ENCODE measurements at places on chromosomes 6 and 20.
A peak's percentile ranks its signal among the peaks of the same experiment; 100 is the strongest.

DNA sequence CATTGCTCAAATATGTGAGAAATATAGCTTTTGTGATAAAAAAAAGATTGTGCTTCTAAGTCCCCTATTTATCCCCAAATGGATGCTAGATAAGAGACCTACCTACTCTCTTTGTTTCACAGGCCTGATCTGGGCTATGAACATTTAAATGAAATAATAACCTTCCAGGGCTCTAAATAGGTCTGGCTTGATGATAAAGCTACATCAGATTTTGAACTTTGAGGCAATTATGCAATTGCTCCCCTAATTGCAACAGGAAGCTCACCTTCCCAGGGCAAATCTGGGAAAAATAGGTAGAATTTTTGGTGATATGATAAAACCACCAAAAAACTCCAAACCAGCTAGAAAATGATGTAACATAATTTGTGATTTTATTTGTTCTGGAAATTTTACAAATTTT is 624.5 kb downstream of the PKHD1 start:
- no peak for DNase-seq

DNA sequence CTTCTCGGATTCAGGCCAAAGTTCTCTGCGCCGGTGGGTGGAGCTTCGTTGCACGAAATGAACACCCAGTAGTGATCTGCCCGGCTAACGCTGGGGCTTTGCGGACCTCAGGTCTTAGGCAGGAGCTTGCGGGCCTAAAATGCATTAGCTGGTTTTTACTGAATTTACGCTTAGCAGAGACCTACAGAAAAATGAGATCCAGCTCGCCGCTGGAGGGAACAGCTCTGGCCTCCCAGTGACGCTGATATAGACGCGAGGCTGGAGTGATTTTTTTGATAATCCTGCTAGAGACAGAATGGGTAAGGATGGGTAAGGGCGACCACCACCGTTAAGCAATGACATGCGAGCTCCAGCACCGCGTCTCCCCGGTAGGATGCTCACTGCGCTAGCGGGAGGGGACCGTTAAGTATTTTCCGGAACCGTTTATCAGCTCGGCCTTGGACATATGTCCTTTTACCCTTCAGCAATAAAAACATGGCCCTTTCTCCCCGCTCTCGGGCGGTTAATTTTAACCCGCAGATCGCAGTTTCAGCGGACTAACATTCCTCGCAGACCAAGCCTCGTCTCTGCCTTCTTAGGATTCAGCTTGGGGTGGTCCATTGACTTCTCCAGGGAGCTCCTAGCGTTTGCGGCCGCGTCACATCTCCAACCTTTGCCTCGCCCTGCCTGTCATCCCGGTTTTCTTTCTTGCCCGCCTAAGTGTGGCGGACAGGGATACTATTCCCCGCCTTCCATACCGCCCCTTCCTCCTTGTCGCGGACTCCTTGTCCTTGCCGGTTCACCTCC is 109.3 kb downstream of the GPX5 start:
- no peak for DNase-seq

- DNase-seq, result no peak
Observed at GRCh38 chr20:44003609-44004008, 89.0 kb downstream of the TOX2 start.

GRCh38 chr20:5602346-5602745 is 147.9 kb upstream of the SHLD1 start:
- no peak for DNase-seq

DNA sequence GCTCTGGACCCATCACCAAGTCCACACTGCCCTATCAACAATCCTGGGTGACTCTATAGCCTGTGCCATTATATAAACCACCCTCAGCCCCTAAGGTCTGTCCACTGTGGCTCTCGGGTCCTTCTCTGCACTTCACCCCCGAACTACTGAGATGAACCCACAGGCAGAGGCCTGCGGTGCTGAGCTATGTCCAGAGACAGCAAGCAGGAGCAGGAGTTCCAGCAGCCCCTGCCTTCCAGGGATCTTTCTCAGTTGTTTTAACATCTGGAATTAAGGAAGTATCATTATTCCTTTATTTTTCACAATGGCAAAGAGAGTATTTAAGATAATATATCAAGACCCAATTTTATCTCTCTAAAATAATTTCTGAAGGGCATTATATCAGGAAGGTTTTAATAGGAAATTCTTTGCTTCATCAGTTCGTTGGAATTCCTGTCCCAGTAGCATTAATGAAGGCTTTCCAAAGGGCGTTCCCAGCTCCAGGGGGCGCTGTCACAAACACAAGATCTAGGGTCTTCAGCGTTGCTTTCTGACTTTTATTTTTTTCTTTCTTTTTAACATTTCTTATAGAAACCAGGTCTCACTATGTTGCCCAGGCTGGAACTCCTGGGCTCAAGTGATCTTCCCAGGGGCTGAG is 27.3 kb downstream of the RRBP1 start:
- DNase-seq, result no peak

- peak; percentile 14 for DNase-seq
Observed at GRCh38 chr6:138107752-138108592, 753 bp upstream of the PERP start.

DNA sequence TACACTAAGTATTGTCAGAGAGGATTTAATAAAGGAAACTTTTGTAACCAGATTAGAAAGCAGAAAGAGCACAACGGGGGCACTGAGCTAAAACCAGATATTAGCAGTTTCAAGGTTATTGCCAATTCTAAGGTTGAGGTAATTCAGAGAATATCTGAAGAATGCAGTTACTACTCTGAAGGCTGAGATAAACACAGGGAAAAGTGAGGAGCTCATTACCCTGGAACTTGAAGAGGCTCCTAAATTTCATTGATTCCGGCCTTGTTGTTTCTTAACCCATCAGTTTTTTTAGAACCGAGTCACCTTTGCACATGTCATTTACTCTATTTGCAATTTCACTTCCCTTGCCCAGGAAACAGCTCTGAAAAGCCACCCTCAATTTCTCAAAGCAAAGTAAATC is 72.4 kb upstream of the BTBD3 start:
- no peak for DNase-seq

GRCh38 chr20:46171909-46172308 is 53.8 kb downstream of the CD40 start:
- no peak for DNase-seq

DNA sequence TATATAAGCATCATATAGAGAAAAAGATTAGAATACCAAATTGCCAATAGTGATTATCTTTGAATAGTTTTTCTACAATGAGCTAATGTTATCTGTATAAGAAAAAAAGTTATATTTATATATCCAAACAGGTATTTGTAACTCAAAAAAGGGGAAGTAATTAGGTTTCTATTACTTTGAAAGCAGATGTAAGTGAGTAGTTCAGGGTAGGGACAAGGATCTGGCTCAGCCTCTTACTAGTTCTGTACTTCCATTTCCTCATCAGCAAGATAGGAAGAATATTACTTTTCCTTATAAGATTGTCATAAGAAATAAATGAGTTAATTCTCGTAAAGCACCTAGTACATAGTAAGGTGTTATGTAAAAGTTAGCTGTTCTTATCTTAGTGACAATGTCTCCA is 32.2 kb downstream of the AHI1 start:
- DNase-seq, result no peak

GRCh38 chr6:50077385-50077784 is 27.7 kb upstream of the DEFB112 start:
- no peak for DNase-seq

GRCh38 chr6:80174900-80175572 is 68.6 kb downstream of the BCKDHB start:
- DNase-seq, result no peak

DNA sequence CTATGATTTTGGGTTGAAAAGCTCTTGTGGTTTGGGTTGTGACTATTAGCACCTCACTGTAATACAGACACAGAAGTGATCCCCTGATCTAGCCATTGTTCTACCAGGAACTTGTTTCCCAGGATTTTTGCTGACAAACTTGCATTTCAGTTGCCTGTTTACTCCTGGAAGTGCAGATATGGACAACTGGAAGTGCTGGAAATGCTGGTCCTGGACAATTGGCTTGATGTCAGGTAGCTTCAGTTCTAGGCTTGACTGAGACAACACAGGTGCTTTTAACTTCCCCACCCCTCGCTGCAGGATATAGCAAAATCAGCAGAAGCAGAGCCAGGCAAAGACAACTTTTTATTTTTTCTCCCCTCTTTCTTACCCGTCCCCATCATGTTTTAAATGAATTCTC is 27.1 kb upstream of the FBXO30 start:
- no peak for DNase-seq

DNA sequence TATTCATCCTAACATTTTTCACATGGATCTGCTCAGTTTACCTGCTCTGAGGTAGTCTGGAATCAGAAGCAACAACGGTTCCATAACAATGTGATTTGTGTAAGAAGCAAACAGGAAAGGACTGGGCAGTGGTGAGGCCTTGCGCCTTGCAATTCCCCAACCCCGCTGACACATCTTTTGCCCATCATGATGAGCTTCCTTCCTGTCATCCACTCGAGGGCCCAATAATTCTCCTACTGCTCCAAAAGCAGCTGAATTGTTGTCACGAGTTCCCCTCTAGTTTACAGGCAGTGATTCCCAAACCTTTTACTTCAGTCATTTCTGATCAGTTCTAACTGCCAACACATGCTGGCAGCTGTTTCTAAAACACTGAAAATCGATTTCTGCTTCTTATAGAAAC is 22.9 kb downstream of the STX7 start:
- no peak for DNase-seq

GRCh38 chr6:146819596-146820320 is 221.0 kb downstream of the ADGB start:
- no peak for DNase-seq

DNA sequence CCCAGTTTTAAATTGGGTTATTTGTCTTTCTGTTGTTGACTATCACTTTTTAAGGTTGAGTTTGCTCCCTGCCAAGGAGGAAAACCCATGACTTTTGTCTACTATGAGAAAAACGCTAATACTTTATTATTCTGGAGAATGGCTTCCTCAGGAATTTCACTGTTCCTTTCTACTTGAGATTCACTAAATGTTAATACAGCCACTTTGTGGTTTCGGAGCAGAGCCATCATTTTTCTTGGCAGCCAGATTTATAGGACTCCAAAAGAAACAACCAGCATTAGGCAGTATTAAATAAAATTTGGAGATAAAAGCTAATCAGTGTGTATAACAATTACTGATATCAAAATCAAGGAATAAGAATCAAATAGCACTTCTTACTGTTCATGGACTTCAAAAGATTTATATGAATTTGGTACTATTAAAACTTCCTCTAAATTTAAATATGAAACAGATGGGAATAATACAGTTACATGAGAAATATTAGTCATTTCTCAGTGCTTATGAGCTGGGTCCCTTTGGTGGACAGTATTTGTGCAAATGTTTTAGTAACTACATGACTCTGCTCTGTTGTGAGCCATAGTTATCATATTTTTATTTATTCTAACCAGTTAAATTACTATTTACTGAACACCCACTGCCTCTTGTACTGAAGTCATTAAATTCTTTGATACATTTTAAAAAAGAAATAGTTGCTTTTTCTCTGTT is 64.1 kb upstream of the FBXO30 start:
- no peak for DNase-seq

DNA sequence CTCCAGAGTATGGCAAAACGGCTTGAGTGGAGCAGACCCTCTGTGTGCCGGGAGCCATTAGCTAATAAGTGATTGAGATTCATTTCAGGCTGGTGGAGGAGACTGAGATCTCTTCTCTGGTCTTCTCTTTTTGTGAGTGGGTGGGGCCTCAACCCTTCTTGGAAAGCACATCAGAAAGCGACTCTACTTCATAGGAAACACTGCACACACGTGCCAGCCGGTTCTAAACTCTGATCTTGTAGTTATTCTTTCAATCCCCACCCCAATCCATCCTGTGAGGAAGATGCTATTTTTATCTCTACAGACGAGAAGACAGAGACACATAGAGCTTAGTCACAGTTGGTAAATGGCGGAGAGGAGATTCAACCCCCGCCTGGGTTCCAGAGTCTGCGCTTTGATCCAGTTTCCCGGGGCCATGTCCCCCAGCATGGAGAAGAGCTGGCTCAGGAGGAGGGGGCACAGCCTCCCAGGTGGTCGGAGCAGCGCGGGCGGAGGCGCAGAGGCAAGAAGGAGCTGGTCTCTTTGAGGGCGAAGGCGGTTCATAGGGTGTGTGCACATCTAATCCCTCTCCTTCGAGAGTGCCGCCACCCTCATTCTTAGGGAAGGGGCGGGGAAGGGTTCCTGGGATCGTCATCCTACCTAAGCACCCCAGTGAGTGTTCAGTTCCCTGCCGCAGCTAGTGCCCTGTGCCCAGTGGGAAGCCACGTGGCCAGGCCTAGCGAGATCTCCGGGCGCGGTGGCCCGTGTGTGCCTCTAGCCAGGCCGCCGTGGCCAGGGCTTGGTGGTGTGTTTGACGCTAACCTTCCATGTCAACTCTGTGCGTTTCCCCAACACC is 49.0 kb upstream of the TAGAP start:
- DNase-seq, result no peak

DNA sequence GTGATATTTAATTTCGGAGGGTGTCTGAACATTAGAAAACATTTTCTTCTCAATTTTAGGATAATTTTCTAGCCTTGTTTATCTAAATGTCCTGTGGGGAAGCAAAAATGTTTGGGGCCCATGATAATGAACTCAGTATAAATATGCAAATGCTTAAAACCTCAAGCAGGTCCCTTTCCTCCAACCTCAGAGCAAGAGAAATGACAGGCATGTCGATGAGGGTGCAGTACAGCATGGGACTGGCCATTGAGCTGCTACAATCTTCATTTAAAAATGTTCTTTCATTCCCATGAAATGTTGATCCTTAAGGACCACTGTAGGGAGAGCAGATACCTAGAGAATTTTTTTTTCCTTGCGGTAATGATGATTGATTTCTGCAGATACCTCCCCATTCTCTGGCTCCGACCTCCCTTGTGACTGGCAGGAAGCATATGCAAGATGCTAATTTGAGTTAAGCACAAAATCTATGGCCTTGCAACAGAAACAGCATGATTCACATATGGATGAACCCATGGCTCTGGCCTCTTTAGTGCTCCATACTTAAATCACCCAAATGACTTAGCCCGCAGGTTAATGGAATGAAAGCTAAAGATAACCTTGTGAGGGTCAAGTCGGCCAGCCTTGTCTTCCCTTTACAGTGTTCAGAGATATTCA is 243.3 kb downstream of the SOX4 start:
- no peak for DNase-seq

DNA sequence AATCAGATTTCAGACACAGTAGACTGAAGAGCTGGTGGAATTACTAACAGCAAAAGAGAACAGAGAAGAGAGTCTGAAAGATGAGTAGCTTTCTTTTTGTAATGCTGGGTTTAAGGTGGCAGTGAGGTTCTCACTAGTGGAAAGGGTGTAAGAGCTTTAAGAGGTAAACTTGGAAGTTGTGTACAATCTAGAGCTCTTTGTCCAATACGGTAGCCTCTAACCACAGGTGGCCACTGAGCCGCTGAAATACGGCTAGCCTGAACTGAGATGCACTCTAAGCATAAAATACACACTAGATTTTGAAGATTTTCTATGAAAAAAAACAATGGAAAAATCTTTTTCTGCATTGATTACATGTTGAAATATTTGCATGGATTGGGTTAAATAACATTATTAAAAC is 4.0 kb downstream of the ELOVL2 start:
- no peak for DNase-seq

GRCh38 chr6:70385901-70386300 is 27.4 kb upstream of the FAM135A start:
- DNase-seq, result no peak
